GM12892 (cell line): ENCODE measurements at places on chromosomes 2 and 18.

DNA sequence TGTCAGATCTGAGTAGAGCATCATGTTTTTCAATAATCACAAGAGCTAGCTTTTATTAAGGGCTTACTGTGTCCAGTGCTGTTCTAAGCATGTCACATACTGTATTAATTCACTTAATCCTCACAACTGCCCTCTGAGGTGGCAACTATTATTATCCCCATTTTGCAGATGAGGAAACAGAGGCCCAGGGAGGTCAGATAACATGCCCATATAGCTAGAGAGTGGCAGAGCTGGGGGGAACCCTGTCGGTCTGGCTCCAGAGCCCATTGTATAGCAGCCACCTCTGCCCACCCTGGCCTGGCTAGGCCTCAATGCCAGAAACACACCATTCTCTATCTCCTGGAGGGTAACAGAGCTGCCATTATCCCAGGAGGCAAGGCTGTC, 113.2 kb downstream of the B3GNT2 start:
- DNase-seq: no peak

DNA sequence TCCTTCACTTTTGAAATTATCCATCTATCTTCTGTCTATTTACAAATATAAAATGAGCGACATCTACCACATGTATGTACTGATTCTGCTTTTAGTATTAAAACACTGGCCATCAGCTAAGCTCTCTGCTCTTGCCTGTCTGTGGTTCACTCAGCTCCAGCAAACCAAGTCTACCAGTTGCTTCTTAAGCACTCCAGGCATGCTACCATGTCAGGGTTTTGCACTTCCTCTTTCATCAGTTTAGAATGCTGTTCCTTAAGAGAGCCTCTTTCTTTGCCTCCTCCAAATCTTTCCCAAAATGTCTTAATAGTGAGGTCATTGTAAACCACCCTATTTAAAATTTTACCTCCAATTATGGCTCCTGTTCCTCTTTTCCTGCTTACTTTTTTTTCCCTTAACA, 59.5 kb downstream of the SCN3A start:
- DNase-seq: no peak

- DNase-seq: no peak
These were observed 206.3 kb downstream of the LTBP1 start for GRCh38 chr2:33153008-33153407.

GRCh38 chr2:41691561-41691960, 356.3 kb upstream of the PKDCC start:
- DNase-seq: no peak

DNA sequence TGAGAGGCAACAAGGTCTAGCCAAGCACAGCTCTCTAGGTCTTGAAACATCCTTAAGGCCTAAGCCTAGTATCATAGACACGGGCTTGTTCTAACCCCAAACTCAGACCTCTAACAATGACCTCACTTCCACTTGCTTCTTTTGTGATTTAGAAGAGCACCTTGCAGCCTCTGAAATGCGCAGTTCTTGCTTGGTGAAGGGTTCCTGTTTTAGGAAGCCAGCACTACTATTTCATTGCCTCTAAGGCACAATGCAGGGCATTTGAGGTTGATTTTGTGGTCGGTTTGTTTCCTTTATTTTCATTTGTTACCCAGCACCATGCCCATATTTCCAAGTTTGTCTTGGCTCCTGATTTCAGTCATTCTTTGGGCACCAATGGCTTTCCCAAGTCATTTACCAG, 117.0 kb upstream of the CYP1B1 start:
- DNase-seq: no peak

GRCh38 chr2:80531319-80531718, 226.8 kb upstream of the LRRTM1 start:
- DNase-seq: no peak

DNA sequence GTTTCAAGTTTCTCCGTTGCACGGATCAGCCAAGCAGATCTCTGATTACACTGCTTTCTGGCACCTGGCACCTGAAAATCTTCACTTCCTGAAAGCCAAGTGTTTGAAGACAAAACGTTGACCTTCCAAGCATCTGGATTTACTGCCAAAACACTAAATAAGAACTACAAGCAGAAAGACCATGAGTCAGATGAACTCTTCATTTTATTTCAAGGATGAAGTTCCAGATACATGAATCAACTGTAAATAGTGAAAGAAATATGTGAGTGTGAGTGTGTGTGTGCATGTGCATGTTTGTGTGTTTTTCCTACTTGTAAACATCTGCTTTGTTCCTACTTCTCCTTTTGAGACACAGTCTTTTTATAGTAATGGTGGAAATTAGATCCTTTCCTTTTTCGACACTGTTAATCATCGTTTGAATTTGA, 60.0 kb upstream of the DTNA start:
- no peak for DNase-seq

GRCh38 chr18:51425475-51425874, 228.0 kb upstream of the MEX3C start:
- DNase-seq: no peak

GRCh38 chr2:148298196-148298595, 277.3 kb downstream of the MBD5 start:
- DNase-seq: no peak

DNA sequence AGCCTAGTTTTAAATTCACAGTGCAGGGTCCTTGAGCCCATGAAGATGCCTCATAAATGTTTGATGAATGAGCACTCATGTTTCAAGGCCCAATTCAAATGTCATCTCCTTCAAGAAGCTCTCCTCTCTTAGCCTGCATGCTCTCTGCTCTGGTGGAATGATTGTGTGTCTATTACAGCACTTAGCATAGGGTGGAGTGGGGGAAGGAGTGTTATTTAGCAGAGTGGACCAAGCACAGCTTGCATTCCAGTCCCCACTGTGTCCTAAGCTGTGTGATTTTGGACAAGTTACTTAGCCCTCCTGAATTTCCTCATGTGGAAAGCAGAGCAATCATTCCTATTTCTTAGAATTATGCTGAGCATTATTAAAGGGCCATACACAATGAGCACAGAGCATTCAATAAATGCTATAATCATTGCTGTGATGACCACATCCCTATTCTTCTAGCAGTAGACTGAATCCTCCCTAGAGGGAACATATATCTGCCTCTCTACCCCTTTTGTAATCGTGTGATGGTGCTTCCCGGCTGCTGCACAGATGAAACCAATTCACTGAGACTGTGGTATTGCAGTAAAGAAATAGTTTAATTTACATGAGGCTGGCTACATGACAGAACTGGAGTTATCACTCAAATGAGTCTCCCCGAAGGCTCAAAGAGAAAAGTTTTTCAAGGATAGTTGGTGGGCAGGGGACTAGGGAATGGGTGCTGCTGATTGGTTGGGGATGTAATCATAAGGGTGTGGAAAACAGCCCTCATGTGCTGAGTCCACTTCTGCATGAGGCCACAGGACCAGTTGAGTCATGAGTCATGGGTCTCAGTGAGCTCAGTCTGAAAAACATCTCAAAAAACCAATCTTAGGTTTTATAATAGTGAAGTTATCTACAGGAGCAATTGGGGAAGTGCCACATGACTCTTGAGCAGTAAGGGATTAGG, 173.4 kb upstream of the NDUFV2 start:
- no peak for DNase-seq

GRCh38 chr18:76414936-76415621, 80.0 kb downstream of the ZNF516 start:
- DNase-seq: no peak

- DNase-seq: no peak
These were observed 121.4 kb upstream of the COPS8 start for GRCh38 chr2:236964291-236964690.

DNA sequence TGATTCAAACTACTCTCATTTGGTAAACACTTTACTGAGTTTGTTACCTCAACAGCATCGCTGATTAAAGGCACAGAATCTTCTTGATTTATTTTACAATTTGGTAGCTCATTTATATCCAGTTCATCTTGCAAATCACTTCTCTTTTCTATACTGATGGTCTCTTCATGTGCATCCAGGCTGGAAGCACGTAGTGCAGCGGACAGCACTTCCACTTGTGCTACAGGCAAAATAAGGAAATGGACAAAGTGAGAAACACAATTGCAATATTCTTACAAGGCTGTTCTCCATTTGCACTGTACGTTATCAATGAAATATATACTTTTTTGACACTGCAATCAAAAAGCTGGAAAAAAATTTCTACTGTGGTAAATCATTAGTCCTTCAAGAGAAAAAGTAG, 51.0 kb downstream of the PPP4R1 start:
- DNase-seq: no peak

- no peak for DNase-seq
These were observed 135.9 kb downstream of the DTNB start for GRCh38 chr2:25537526-25537925.

GRCh38 chr18:905948-906415, 1.3 kb downstream of the ADCYAP1 start:
- DNase-seq: peak; percentile 22

DNA sequence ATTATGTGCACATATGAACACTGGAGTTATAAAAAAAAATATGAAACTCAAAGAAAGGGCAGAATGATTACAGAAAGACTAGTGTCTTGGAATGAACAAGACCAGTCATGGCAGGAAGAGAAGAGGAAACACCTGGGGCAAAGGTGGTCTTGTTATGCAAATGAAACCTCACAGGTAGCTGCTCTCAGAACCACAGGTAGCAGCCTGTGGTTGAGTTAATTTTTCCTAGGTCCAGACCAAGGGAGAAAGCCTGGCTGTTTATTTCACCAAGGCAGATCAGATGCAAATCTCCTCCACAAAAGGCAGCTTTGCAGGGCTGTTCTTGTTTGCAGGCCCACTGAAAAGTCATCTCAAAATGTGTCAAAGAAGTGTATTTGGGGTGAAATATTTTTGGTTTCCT, 785.8 kb downstream of the RNF144A start:
- DNase-seq: no peak

- DNase-seq: no peak
These were observed 22.7 kb downstream of the TTC32 start for GRCh38 chr2:19879120-19879519.

GRCh38 chr2:134295441-134295840, 41.6 kb downstream of the MGAT5 start:
- no peak for DNase-seq
